ENCODE measurements at places on chromosomes 3 and 15. TPM values are rescaled to one million over a fixed set of nuclear protein-coding genes. Genes with fewer than 3 reads are reported as not detected.

HHATL gene
- total RNA-seq = not detected

ZMYND10 gene
- total RNA-seq = not detected

GP9 gene
- total RNA-seq = not detected

MYZAP gene
- total RNA-seq = 13.1 TPM

Data from transverse colon (tissue), 4 donors.